ENCODE measurements at places on chromosomes 2 and 18. TPM values are rescaled to one million over a fixed set of nuclear protein-coding genes. Genes with fewer than 3 reads are reported as not detected.

GRCh38 chr2:107633580-107634147, 193.0 kb upstream of the RGPD4 start:
- no peaks in the 10 kb centered on the region for H3K27me3 ChIP-seq
- DNase-seq, result no peak
- H3K4me3 ChIP-seq, result no peak overlapping the region
- H3K27ac ChIP-seq, result no peak overlapping the region

GRCh38 chr2:17146358-17146757, 371.9 kb downstream of the RAD51AP2 start:
- no peaks in the 10 kb centered on the region for H3K36me3 ChIP-seq
- H3K4me1 ChIP-seq, result no peaks in the 10 kb centered on the region
- H3K27ac ChIP-seq, result no peak overlapping the region
- no peaks in the 10 kb centered on the region for H3K27me3 ChIP-seq
- no peak overlapping the region for H3K4me3 ChIP-seq

GRCh38 chr2:109365131-109365530, 236.1 kb downstream of the SH3RF3 start:
- no peaks in the 10 kb centered on the region for H3K36me3 ChIP-seq
- no peak overlapping the region for H3K4me3 ChIP-seq
- no peaks in the 10 kb centered on the region for H3K27me3 ChIP-seq
- H3K27ac ChIP-seq, result no peak overlapping the region
- H3K4me1 ChIP-seq, result no peaks in the 10 kb centered on the region

DNA sequence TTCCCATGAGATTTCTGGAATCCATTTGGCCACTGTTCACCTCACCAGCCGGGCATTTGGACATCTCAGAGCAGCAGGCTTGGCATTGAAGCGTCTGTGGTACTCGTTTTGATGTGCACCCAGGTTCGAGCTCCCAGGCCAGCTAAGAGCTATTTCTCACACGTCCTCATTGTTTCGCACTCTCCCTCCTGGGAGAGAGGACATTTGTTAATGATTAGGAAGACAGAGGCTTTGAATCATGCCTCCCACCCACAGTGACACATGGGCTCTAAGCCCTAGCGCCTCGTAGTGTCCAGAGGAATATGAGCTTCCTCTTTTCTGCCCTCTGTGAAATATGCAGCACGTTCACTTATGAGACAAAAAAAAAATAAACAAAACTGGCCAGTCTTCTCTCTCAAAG, 361.8 kb downstream of the RND3 start:
- H3K36me3 ChIP-seq, result no peaks in the 10 kb centered on the region
- no peaks in the 10 kb centered on the region for H3K27me3 ChIP-seq
- no peaks in the 10 kb centered on the region for H3K4me1 ChIP-seq
- no peak overlapping the region for H3K27ac ChIP-seq

The SP110 gene
- 89.1 TPM for total RNA-seq

The FBXO36 gene
- total RNA-seq, result 5.2 TPM

Measured in upper lobe of left lung (tissue), 6 donors.